ENCODE measurements at places on chromosomes 11 and 22.

DNA sequence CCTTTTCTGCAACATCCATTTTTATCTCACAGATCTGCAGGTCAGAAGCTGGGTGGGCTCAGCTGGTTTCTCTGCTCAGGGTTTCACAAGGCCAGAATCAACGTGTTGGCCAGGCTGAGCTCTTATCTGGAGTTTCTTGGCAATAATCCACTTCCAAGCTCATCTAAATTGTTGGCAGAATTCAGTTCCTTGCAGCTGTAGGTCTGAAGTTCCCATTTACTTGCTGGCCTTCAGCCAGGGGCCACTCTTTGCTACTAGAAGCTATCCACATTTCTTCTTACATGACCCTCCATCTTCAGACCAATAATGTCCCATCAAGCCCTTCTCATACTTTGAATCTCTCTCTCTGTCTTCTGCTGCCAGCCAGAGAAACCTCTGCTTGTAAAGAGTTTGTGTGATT is 103.5 kb downstream of the WNT11 start:
- DNase-seq: peak; percentile 60

GRCh38 chr11:62680825-62681240 is 2.0 kb upstream of the UBXN1 start:
- peak; percentile 91 for DNase-seq

- DNase-seq: peak; percentile 17
Observed at GRCh38 chr11:46427364-46427763, 35.8 kb upstream of the CHRM4 start.

DNA sequence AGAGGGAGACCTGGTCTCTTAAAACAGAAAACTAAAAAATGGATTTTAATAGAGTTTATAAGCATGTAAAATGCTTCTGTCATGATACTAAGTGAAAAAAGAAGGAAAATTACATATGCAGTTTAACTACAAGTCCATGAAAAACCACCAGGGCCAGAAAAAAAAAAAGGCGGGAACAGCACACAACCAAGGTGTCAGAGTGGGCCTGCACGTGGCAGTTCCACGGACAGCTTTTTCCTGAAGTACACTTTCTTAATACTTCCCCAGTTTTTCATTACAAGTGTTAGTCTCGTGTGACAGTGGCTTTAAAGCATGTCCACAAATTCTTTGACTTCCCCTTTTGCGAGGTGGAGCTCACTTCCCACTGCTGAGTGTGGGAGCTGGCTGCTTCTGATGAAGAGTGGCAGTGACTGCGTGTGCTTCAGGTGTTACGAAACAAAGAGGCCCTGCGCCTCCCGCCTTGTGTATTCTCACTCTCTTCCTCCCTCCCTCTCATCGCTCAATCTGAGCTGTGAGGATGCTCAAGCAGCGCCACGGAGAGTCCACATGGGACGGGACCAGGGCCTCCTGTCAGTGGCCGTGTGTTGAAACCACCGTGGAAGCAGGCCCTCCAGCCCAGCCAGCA is 16.4 kb downstream of the PPM1F start:
- peak; percentile 66 for DNase-seq

GRCh38 chr22:31243339-31244045 is 31.4 kb downstream of the LIMK2 start:
- no peak for DNase-seq

- no peak for DNase-seq
Observed at GRCh38 chr11:117361432-117361831, 33.8 kb downstream of the CEP164 start.

- DNase-seq: no peak
Observed at GRCh38 chr11:128604723-128605122, 17.4 kb upstream of the ETS1 start.

- DNase-seq: no peak
Observed at GRCh38 chr22:44337678-44338004, 24.9 kb upstream of the SHISAL1 start.

- no peak for DNase-seq
Observed at GRCh38 chr11:11230087-11230486, 123.0 kb downstream of the CSNK2A3 start.

GRCh38 chr11:126581871-126582648 is 226.6 kb downstream of the ST3GAL4 start:
- DNase-seq: no peak

GRCh38 chr11:30313580-30313979 is 9.3 kb upstream of the ARL14EP start:
- DNase-seq: no peak

DNA sequence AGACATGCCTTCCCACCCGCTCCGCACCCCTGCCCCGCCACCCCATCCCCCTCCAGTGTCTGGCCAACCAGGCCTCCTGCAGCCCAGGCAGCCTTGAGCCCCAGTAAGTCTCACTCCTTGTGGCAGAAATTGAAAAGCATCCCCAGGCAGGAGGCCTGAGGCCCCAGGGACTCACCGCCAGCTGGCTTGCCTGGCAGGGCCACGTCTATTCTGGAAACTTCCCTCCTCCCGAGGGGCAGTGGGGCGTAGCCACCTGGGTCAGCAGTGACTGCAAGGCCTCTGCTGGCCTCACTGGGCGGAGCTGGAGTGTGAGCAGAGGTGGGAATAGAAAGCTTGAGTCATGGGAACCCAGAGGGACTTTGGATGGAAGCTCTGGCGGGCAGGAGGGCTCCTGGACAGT is 26.3 kb downstream of the ANO1 start:
- no peak for DNase-seq

DNA sequence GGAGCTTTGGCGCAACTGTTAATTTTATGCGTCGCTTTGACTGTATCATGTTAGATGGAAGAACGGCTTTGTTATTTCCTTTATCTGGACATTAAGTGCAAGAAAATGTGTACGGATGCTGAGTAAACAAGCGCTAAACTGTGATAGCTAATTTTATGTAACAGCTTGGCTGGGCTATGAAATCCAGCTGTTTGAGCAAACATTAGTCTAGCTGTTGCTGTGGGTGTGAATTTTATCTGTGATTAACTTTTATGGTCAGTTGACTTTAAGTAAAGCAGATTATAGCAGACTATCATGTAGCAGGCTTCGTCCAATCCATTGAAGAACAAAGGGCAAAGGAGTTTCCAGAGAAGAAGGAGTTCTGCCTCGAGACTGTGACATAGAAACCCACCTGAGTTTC is 14.0 kb downstream of the OR8A1 start:
- no peak for DNase-seq

DNA sequence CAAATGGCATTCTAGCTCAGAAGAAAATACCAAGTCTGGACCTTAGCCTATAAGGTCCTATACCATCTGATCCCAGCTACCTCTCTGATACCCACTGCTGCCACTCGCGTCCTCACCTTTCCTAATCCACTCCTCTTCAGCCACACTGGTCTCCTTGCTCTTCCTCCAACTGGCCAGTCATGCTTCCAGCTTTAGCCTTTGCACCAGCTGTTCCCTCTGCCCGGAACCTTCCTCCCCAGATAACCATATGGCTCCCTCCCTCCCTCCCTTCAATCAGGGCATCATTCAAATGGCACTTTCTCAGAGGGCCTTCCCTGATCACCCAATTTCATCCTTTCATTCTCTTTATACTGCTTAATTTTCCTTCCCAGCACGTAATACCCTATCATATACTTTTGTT is 67.9 kb downstream of the KCNC1 start:
- no peak for DNase-seq

DNA sequence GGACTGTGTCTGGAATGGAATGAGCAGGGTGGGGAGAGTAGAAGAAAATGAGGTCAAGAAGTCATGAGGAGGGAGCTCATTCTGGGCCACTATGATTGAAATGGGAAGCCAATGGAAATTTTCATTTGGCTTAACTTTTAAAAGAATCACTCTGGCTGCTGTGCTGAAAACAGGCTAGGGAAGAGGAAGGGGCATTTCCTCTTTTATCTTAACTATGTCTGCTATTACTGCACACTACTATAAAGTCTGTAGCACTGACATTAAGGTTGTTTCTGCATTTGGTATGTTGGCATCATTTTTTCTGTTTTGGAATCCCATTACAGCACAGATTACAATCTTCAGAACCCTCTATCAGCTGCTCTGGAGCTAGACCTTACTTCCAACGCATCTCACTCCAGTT is 8.2 kb downstream of the PATL1 start:
- DNase-seq: peak; percentile 7

- DNase-seq: peak; percentile 2
Observed at GRCh38 chr11:12768726-12769673, 94.8 kb downstream of the TEAD1 start.

DNA sequence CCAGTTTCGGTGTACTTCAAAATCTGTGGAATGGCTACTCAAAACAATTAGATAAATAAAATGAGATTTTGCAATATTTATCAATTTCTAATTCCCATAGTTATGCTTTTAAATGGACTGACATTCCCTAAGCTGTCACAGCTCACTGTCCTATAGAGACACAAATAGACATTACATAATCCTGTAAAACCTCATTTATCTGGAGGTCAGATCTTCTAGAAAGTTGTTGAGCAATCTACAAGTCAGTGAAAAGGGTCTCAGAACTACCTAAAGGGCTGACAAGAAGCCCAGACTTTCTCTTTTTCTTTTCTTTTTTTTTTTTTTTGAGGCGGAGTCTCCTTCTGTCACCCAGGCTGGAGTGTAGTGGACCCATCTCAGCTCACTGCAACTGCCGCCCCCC is 12.0 kb downstream of the ALG8 start:
- DNase-seq: peak; percentile 50

DNA sequence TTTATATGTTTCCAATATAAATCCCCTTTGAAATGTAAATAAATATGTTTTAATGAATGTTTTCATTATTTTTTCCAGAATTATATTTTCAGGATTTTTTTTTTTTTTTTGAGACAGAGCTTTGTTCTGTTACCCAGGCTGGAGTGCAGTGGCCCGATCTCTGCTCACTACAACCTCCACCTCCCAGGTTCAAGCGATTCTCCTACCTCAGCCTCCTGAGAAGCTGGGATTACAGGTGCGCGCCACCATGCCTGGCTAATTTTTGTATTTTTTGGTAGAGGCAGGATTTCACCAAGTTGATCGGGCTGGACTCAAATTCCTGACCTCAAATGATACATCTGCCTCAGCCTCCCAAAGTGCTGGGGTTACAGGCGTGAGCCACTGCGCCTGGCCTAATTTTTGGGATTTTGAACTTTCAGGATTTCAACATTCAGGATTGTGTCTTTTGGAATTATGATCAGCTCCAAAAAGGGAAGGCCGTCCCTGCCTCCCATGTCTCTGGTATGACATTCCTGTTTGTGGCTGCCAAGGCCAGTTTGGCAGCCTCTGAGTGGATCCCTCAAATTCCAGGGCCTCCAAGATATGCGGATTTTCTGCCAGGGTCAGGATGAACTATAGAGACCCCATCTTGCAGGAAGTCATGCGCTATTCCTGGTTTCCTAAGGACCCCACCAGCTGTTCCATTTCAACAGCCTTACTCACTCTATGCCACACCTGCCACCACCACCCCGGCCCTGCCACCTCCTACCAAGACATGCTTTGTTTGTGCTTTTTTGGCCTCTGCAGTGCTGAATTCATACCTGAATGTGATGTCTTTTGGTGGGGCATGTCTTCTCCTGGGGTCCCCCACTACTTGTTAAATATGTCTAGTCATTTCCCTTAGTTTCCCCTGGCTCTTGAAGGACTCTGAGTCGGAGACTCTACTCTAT is 21.9 kb upstream of the TMPRSS4 start:
- no peak for DNase-seq

DNA sequence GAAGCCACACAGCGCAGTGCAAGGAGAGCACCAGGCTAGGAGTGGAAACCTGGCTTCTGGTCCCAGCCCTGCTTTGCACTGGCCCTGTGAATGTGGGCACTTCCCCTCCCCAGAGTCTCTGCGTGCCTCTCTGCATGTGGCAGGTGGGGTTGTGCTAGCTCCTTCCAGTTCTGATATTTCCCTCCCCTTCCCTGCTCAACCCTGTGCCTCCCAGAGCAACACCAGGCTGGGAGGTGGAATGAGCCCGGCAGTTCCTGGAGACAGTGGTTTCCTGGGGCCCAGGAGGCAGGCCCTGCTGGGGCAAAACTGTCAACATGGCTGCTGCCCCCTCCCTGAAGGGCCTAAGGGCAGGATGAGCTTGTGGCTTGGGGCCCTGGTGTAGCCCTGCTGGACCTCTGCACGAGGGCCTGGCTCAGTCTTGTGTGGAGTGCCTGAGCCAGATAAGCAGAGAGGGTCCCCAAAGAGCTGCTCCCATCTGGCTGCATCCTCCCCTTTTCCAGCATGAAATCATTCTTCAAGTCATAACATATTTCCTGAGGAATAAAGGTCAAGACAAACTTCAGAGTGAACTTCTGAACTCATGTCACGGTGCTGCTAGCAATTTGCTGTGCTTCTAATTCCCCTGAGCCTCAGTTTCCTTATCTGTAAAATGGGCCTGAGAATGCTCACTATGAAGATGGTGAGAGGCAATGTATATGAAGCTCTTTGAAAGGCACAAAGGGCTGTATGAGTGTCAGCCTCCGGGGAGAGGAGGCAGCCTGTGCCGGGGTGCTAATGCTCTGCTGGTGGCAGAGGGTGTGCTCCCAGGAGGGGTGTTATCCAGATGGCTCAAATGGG is 116.0 kb downstream of the GRIK4 start:
- no peak for DNase-seq

DNA sequence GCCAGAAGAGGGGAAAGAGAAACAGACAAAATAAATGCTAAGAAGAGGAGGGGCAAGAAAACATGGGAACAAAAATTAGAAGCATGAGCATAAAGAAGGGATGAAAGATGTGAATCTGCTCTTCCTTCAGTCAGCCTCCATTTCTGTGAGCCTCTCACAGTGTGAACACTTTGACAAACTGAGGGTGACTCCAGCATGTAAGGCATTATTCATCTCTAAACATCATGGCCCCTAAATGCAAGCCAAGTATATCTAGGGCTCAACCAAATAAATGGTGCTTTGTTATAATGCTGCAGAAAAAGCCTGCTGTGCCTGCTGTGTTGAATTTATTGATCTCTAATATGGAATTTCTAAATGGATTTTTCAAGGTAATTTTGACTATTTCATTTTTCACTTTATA is 281.3 kb downstream of the TTC28 start:
- DNase-seq: no peak

GRCh38 chr11:117839380-117839881 is 14.9 kb upstream of the FXYD2 start:
- DNase-seq: no peak

- DNase-seq: no peak
Observed at GRCh38 chr11:125910226-125910849, 6.0 kb downstream of the DDX25 start.

DNA sequence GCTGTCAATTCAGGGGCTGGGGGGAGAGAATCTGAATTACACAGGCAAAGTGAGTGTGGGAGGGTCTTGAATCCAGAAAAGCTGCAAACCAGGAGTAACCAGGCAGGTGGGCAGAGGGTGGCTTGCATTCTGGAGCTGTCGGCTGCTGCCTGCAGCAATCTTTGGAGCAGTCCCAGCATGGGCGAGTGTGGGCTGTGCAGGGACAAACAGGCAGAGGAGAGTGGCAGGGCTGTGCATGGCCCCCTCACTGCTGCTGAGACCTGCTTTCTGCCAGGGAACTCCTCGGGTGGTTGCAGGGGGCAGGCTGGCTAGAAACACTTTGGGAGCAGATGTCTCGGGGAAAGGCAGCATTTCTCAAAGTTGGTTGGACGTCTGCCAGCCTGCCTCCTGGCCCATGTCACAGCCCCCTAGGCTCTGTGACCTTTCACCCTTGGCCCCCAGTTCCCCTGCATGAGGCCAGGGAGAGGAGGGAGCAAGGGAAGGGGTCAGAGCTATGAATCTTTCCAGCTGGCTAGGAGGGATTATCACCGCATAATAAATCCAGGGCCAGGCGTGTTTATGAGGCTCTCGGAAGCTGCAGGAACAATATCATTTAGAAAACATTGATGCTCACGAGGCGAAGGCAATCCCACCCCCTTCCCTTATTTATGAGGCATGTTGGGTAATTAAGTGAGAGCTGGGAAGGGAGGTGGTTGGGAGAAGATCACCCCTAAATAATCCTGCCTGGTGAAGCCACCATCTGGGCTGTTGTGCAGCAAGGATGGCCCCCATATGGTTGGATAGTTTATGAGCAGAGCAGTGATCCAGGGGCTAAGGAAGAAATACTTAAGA is 212.3 kb upstream of the NCAM1 start:
- DNase-seq: no peak
